Stomach (tissue), 19 donors: ENCODE measurements at places on chromosomes 11 and 22. TPM values are rescaled to one million over a fixed set of nuclear protein-coding genes. Genes with fewer than 3 reads are reported as not detected.

DNA sequence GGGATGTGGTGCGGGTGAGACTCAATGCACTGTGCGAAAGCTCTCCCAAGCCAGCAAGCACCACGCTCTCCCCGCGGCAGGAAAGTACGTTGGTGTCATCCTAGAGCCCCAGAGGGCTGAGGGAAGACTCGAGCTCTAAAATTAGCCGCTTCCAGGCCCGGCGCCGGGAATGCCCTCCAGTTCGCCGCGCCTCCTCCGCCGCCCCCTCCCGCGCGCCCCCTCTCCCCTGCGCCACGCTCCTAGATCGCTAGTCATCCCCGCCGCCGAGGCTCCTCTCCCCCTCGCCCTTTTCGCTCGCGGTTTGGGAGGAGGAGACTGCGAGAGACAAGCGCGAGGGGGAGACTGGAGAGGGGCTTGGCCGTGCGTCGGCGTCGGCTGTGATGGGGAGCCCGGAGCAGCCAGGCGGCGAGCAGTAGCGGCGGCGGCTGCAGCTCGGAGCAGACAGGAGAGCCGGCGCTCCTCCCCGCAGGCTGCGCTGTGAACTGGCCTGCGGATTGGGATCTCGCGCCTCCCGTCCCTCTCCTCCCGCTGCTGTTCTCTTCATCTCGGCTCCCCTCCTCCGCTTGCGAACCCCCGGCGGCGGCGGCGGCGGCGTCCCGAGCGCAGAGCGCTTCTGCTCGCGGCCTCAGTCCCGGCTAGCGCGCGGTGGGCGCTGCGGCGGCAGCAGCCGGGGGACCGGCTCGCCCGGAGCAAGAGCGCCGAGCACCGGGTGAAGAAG, at the start of gene FAT3:
TSS of gene FAT3 (plus strand) at position 412 of the 718 bp plus-strand sequence. CDS start 127,295 bp downstream, outside the sequence.
- peak within 1 kb of the TSS; percentile 80 for H3K27ac ChIP-seq
- DNase-seq, result peak; percentile 89
- H3K4me1 ChIP-seq, result peaks cover 24% of the 10 kb centered on the region
- H3K27me3 ChIP-seq, result peaks cover 3% of the 10 kb centered on the region
- peak within 1 kb of the TSS; percentile 51 for H3K4me3 ChIP-seq

GRCh38 chr11:10923882-10924281, 66.0 kb upstream of the ZBED5 start:
- H3K4me1 ChIP-seq, result no peaks in the 10 kb centered on the region
- no peaks in the 10 kb centered on the region for H3K36me3 ChIP-seq
- H3K27me3 ChIP-seq, result no peaks in the 10 kb centered on the region
- no peak overlapping the region for H3K27ac ChIP-seq

- no peak for DNase-seq
- H3K4me1 ChIP-seq, result no peaks in the 10 kb centered on the region
- H3K4me3 ChIP-seq, result no peak overlapping the region
- H3K27ac ChIP-seq, result no peak overlapping the region
- no peaks in the 10 kb centered on the region for H3K36me3 ChIP-seq
These were observed 87.2 kb downstream of the FAT3 start for GRCh38 chr11:92311616-92312449.

GRCh38 chr11:61132646-61133045, 28.6 kb downstream of the VPS37C start:
- no peaks in the 10 kb centered on the region for H3K27me3 ChIP-seq
- no peak for DNase-seq
- peaks cover 19% of the 10 kb centered on the region for H3K4me1 ChIP-seq
- H3K27ac ChIP-seq, result peak overlapping the region; percentile 48

DNA sequence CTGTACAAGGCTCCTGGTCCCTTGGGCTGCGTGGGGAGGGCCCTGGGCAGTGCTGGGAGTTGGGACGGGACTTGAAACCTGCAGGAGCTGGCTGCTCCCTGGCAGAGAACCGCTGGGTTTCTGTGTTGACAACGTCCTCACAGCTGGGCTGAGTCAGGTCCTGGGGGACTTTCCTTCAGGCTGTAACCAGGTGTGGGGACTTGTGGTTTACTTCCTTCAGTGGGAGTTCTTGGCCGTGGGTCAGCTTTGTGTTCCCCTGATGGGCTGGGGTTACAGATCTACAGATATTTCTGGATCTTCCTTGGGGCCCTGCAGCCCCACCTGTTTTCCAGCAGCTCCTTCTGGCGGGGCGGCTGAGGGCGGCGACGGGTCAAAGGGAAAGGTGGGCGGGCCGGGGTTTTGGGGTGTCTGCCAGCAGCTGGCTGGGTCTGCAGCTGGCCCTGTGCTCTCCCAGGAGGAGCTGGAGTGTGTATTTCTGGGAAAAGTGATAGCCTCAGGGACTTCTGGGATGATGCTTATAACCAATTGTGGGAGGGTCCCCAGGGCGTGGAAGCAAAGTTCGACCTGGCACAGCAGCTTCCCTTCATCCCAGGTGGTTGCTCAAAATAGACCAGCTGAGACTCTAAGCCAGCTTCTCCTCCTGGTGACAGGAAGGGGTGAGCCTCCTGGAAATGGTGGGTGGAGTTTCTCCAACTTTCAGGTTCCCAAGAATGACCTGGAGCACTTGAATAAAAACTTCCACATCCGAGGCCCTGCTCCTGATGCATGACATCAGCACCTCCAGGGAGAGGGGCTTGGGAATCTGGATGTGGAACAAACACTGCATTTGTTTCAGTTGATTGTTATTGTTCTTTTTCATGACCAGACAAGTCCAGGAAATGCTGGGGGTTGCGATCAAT, 19.1 kb downstream of the ST14 start:
- no peak for DNase-seq
- H3K36me3 ChIP-seq, result no peaks in the 10 kb centered on the region
- H3K4me1 ChIP-seq, result peaks cover 56% of the 10 kb centered on the region
- no peak overlapping the region for H3K4me3 ChIP-seq

DNA sequence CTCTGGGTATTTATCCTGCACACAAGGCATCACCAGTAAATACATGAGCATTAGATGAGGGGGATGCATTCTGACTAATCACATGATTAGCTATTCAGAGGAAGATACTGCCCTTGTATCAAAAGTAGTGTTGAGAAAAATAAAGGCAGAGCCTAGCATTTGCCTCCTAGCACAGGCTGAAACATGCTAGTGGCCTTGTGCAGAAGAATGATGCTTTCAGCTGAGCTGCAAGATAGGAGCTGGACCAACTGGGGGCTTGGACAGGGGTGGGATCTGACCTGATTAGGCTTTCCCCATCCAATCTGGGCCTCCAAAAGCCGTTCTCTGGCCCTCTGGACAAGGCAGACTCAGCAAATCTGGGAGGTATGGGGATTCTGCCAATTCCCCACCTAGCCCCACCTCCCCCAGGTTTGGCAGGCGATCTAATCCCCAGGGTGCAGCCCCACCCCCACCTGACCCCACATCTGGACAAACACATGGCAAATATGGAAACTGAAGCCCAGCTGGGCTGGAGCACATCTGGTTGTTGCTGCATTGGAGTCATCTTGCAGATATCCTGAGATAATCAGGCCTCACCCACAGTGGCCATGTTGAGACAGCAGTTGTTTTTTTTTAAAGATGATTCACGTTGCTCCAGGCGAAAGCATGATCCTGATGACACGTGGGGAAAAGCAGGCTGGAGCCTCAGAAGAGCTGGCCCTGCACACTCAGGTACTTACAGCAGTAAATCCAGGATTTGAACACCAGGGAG, 4.4 kb upstream of the MISFA start:
- no peak overlapping the region for H3K4me3 ChIP-seq
- H3K4me1 ChIP-seq, result peaks cover 21% of the 10 kb centered on the region

GRCh38 chr11:106585061-106585460, 433.2 kb downstream of the GUCY1A2 start:
- no peaks in the 10 kb centered on the region for H3K36me3 ChIP-seq
- H3K27me3 ChIP-seq, result no peaks in the 10 kb centered on the region
- no peak overlapping the region for H3K4me3 ChIP-seq
- no peak overlapping the region for H3K27ac ChIP-seq
- no peaks in the 10 kb centered on the region for H3K4me1 ChIP-seq

GRCh38 chr11:77174559-77174958, 46.5 kb downstream of the MYO7A start:
- no peaks in the 10 kb centered on the region for H3K27me3 ChIP-seq
- H3K36me3 ChIP-seq, result no peaks in the 10 kb centered on the region
- H3K27ac ChIP-seq, result no peak overlapping the region
- H3K4me1 ChIP-seq, result no peaks in the 10 kb centered on the region

DNA sequence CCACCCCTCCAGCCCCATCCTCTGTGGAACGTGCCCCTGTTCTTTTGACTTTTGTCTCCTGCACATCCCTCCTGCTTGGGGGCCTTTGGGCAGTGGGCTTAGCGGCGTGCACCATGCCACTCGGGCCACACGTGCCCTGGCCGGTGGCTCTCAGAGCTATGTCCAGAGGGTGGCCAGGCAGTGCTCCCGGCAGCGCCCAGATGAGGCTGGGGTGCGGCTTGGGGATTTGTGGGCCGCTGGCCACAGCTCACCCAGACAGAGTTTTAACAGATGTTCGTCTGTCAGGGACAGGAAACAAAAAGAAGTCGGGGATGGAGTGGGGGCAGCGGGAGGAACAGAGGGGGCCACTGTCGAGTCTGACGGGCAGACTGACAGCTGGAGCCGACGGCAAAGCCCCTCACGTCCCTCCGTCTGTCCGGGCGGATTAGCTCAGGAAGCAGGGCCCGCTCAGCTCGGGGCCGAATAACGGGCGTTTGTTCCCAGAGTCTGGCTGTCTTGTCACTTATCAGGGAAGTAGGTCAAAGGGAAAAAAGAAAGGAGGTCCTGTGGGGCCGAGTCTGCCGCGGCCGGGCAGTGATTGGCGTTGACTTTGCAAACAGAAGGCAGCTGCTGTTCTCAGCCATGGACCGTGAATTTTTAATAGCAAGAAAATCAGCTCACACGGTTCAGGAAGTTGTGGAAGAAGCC, 61.6 kb downstream of the LRP5 start:
- no peaks in the 10 kb centered on the region for H3K36me3 ChIP-seq
- no peaks in the 10 kb centered on the region for H3K27me3 ChIP-seq

GRCh38 chr11:14290422-14290821, 68.6 kb downstream of the RRAS2 start:
- H3K36me3 ChIP-seq, result peaks cover 22% of the 10 kb centered on the region
- no peaks in the 10 kb centered on the region for H3K27me3 ChIP-seq
- H3K4me3 ChIP-seq, result no peak overlapping the region

- H3K36me3 ChIP-seq, result peaks cover 36% of the 10 kb centered on the region
- H3K27ac ChIP-seq, result peak overlapping the region; percentile 43
- H3K4me1 ChIP-seq, result peaks cover 6% of the 10 kb centered on the region
- no peak for DNase-seq
These were observed 5.2 kb upstream of the SUSD2 start for GRCh38 chr22:24176040-24176439.

- H3K27me3 ChIP-seq, result no peaks in the 10 kb centered on the region
- no peak overlapping the region for H3K4me3 ChIP-seq
- DNase-seq, result no peak
- H3K27ac ChIP-seq, result peak overlapping the region; percentile 98
These were observed 71.1 kb upstream of the WNT7B start for GRCh38 chr22:46047841-46048595.

DNA sequence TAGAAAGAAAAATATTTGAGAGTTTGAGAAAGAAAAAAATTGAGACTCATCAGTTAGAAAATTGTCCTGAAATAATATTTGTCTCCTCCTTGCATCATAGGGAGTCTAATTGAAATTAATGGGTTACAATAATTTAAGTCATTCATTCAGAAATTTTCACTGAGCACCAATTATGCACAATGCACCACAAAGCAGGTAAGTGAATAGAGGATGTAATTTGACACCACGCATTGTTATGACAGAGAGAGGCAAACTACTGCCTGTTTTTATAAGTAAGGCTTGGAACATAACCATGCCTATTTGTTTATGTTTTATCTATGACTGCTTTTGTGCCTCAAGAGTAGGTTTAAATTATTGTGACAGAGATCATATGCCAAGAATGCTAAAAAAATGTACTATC, 537.9 kb upstream of the FAT3 start:
- no peak overlapping the region for H3K4me3 ChIP-seq
- no peaks in the 10 kb centered on the region for H3K4me1 ChIP-seq
- H3K36me3 ChIP-seq, result no peaks in the 10 kb centered on the region
- H3K27me3 ChIP-seq, result no peaks in the 10 kb centered on the region

GRCh38 chr11:122071709-122072202, 44.3 kb downstream of the BLID start:
- H3K36me3 ChIP-seq, result no peaks in the 10 kb centered on the region
- DNase-seq, result no peak
- no peak overlapping the region for H3K27ac ChIP-seq

DNA sequence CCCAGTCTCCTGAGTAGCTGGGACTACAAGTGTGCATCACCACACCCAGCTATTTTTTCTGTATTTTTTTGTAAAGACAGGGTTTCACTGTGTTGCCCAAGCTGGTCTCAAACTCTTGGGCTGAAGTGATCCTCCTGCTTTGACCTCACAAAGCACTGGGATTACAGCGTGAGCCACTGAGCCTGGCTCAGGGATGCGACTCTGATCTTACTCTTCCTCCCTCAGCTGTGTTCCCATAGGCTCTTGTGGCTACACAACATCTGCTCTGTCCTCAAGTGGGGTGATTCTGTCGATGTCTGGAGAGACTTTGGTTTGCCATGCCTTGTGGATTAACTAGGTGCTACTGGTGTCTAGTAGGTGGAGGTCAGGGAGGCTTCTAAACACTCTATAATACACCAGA, 127.0 kb upstream of the SERPIND1 start:
- no peak for DNase-seq
- H3K36me3 ChIP-seq, result no peaks in the 10 kb centered on the region
- no peak overlapping the region for H3K27ac ChIP-seq

GRCh38 chr11:105968021-105968697, 53.9 kb downstream of the MSANTD4 start:
- H3K27me3 ChIP-seq, result no peaks in the 10 kb centered on the region
- no peak for DNase-seq
- no peak overlapping the region for H3K27ac ChIP-seq

GRCh38 chr11:59283825-59284772, 71.4 kb upstream of the MPEG1 start:
- peak; percentile 53 for DNase-seq
- peaks cover 7% of the 10 kb centered on the region for H3K4me1 ChIP-seq
- no peak overlapping the region for H3K27ac ChIP-seq
- no peak overlapping the region for H3K4me3 ChIP-seq

DNA sequence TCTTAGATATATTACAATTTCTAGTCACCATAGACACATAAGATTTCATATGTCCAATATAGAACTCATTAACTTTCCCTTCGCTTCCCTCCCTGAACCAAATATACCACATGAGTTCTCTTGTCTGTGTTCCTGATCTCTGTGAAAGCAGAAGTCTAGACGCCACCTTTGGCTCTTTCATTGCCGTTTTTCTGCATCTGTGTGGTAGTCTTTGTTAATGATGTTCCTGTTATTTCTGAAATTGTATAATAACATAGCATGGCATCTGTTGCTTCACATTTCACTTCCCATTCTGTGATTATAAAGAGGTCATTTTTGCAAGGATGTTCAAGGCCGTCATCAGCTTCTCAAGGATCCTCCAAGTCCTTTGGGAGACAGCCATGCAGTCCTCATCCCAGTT, 58.5 kb downstream of the NCAM1 start:
- no peak overlapping the region for H3K27ac ChIP-seq
- H3K4me3 ChIP-seq, result no peak overlapping the region
- H3K4me1 ChIP-seq, result peaks cover 23% of the 10 kb centered on the region
- H3K27me3 ChIP-seq, result no peaks in the 10 kb centered on the region

- peak; percentile 67 for DNase-seq
- peak overlapping the region; percentile 21 for H3K4me3 ChIP-seq
- peak overlapping the region; percentile 73 for H3K27ac ChIP-seq
- peaks cover 90% of the 10 kb centered on the region for H3K4me1 ChIP-seq
- H3K27me3 ChIP-seq, result no peaks in the 10 kb centered on the region
These were observed 38.5 kb downstream of the BCR start for GRCh38 chr22:23218867-23219251.

GRCh38 chr22:25410849-25411248, 153.6 kb upstream of the GRK3 start:
- H3K4me3 ChIP-seq, result no peak overlapping the region
- peaks cover 2% of the 10 kb centered on the region for H3K4me1 ChIP-seq
- no peak overlapping the region for H3K27ac ChIP-seq
- no peaks in the 10 kb centered on the region for H3K36me3 ChIP-seq
- H3K27me3 ChIP-seq, result no peaks in the 10 kb centered on the region
- DNase-seq, result no peak

The TSPO gene
- 410 TPM for total RNA-seq
